Stimulated activated CD4-positive, alpha-beta T cell treated with anti-CD3 and anti-CD28 coated beads, Interleukin-1b, Interleukin-23, amount 100 ng/mL, for 4 hours (primary cell): ENCODE measurements at places on chromosomes 1 and 21.
A peak's percentile ranks its signal among the peaks of the same experiment; 100 is the strongest.

GRCh38 chr1:40997096-40997495, 17.6 kb downstream of the CTPS1 start:
- DNase-seq = no peak

DNA sequence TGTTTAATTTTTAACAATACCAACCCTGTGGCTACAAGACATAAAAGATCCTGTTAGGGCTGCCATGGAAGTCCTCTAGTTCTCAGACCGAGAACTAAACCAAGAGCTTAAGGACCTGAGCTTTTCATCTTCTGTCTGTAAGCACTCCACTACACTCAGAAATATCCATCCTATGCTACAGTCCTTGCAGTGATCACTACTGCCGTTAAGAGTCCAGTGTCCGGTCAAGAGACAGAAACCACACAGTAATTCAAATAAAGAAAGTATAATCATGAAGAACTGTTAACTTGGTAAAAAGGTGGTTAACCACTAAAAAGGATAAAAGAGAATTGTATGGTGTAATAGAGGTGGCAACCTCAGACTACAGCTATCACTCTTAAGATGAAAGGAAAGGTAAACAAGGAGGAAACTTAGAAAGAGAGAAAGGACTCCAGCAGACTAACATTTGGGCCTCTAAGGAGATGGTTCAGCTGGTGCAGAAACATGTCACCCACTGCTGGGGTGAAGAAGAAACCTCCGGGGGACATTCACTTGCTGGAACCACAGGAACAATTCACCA, 22.1 kb upstream of the PRDX6 start:
- DNase-seq = no peak

DNA sequence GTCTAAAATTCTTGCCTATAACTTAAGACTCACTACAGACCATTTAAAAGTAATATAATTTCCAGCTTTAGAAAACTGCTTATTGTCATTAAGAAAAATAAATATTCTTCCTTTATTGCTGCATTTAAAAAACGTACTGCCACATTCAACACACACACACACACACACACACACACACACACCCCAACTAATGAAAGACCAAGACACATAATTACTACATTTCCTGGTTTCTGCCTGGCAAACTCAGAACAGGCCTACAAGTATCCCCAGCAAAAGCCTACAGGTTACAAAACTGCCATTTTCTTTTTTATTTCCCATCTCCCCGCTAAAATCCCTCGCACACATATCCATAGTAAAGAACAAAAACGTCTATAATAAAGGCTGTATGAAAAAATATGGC, 1.5 kb downstream of the DENND2C start:
- no peak for DNase-seq

GRCh38 chr1:18466676-18467075, 14.1 kb upstream of the KLHDC7A start:
- DNase-seq = no peak

DNA sequence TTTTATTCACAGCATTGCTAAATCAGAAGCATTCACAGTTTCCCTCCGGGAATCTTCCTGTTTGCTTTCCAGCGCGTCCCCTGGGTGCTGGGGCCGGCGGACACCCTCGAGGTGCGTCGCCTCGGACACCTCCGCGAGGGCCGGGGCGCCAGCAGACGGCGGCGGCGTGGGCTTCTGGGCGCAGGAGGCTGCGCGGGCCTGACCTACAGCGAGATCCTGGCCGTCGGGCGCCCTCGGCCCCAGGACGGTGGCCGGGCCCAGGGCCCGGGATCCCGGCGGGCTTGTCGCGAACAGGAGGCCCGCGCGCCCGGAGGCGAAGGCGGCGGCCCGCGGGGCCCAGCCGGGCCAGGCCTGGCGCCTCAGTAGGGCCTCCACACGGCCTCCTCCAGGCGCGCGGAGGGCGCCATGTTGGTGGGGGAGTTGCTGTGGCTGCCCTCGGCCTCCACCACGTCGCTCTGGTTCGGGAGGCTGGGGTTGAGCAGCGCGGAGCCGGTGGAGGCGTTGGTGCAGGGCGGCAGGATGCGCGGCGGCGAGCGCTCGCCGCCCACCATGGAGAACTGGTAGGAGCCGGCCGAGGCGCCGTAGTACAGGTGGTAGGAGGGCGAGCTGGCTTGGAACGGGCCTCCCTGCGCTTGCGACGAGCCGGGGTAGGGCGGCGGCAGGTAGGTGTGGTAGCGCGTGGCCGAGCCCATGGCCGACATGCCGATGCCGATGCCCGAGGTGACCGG, 123.1 kb downstream of the CLIC6 start:
- DNase-seq = no peak

- DNase-seq = no peak
Observed at GRCh38 chr1:18635891-18636595, 5.4 kb downstream of the PAX7 start.

DNA sequence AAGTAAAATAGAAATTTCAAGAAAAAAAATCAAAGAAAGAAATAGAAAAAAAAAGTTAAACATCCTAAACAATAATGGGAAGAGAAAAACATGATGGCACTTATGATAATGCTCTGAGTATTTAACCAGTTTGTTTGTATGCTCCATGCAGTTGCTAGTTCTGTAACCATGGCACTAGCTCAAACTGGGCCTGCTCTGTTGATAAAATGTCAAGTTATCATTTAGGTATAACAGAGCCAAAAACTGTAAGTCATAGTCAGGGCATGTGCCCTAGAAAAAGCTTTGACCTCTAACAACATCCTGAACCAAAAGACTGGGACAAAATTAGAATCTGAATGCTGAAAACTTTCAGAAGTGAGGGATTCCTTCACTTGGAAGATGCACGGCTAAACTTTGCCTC, 148.9 kb downstream of the KCNT2 start:
- no peak for DNase-seq

DNA sequence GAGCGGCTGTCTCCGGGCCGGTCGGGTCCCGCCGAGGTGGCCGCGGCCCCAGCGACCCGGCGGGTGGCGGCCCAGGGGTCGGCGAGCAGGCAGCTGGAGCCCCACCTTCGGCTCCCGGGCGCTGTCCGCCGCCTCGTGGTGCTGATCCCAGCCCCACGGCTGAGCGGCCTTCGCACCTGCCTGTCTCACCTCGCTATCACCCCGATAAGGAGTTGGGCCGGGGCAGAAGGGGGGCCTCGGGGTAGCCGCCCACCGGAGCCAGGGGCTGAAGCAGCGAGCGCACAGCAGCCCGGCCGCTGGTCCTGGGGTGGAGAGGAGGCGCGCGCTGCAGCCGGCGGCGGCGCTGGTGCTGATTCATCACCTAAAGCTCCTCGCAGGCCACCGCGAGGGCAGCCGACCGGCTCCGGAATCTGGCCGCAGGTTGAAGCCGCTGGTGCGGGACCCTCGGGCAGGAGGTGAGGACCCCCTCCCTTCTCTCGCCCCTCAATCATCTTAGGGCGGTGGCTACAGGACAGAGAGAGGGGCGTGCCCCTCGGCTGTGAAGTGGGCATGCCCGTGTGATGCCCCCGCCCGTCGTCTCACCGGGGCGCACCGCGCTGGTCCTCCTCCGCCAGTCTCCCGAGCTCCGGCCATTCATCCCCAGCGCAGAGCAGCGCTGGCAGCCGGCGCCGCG, 575 bp downstream of the TRIM67 start:
- DNase-seq = peak; percentile 39

DNA sequence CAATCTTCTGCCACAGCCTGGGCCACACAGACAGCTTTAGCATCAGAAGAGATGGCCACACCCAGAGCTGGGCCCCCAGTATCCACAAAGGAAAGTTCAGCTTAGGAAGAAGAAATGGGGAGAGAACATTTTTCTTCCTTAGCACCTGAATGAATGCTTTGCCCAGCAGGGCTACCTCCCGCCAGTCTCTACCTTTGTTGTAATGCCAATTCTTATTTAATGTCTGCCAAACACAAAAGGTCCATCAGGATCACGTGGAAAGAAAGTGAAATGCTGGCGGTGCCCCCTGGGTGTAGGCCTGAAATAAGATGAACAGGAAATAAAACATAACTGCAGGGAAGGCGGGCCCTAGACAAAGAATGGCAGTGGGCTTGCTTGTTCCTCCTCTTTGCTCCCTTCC, 125.6 kb downstream of the CACNA1E start:
- DNase-seq = no peak

DNA sequence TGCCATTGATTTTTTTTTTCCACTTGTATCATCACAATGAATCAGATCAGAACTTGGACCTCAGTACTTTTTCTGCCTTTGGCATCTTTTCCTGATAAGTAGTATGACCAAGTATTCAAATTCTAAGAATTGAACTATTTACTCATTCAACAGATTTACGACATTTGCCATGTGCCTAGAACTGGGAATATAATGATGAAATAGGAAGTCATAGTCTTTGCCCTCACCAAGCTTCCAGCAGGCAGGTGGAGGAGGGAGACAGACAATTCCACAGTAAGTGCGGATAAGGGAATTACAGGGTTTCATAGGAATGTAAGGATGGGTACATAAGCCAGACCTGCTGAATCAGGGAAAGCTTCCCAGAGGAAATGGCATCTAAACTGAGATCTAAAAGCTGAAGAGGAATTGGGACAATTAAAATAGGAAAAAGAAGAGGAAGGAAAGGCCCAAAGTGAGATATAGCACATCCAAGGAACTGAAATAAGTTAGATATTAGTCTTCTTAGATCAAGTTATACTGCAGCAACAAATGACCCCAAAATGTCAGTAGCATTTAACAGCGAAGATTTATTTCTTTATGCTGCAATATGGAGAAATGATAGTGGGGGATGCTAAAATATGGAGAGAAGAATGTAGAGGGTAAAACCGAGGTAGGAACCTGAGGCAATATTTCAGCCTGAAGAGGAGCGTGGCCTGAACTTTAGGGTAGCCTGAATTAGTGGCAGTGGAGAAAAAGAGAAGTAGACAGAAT, 5.3 kb upstream of the DDX59 start:
- DNase-seq = no peak

- no peak for DNase-seq
Observed at GRCh38 chr1:97621955-97622354, 298.9 kb downstream of the DPYD start.

DNA sequence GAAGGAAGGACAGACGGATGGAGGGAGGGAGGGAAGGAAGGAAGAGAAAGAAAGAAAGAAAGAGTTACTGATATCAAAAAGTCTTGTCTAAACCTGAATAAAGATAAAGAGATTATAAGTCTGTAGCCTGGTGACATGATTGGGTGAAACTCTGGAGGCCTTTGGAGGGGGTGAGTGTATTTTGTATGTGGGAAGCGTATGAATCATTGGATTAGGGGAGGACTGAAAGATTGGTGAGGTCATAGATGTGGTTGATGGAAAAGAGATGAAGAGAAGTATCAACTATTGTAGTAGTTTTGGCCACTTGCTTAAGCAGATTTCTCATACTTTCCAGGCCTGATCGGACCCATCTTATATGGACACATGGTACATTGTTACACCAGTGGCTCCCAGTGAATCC, 11.5 kb upstream of the KCNJ6 start:
- DNase-seq = no peak

DNA sequence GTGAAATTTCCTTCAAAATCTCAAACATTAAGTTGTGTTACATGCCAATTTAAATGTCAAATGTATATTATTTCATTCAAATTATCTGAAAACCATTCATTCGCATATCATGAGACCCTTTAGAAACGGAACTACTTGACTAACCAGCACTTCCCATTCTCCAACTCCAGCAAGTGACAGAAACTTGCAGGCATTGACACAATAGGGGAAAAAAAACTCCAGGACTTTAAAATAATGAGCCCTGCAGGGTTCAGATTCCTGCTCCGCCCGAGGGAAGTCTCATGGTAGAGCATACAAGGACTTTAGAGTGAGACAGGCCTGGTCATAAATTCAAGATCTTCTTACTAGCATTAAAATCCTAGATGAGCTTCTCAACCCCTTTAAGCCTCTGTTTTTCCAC, 138.9 kb downstream of the NR5A2 start:
- DNase-seq = no peak
